H4 (cell line): ENCODE measurements at places on chromosomes 1 and 21. TPM values are rescaled to one million over a fixed set of nuclear protein-coding genes. Genes with fewer than 3 reads are reported as not detected.

- DNase-seq: no peak
Measured at GRCh38 chr1:182685215-182685614, 828 bp upstream of the RGS8 start.

DNA sequence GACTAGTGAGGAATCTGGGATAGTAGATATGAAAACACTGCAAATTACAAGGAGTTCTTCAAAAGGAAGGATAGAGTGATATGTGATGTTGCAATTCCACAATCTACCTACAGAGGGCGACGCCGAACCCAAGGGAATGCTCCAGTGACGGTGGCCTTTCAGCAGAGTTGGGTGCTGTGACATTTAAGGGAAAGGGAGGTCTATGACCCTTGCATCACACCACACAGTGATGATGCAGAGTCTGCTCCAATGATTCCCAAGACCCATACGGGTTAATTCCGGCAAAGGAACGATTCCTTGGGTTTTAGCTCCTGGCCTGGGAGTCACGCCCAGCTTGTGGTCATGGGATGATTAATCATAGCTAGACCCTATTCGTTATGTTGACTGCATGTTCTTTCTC lies 123.0 kb upstream of the IGSF21 start:
- peak; percentile 32 for DNase-seq

DNA sequence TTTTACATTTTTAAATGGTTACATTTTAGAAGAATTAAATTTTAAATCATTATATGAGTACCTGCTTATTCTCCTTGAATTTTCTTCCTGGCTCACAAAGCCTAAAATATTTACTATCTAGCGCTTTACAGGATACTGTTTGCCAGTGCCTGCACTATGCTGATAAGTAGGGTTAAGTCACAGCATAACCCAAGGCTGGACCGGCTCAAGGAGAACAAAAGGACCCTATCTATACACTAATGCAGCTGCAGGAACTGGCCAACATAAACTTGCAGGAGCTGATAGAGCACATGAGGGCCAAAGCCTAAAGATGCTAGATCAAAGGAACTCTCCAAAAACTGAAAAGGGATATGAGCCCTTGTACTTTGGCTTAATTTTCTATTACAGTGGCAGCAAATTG lies 1086.9 kb upstream of the TMPRSS15 start:
- no peak for DNase-seq

GRCh38 chr21:33290441-33290840 lies 24.3 kb downstream of the IL10RB start:
- DNase-seq: no peak

The CFHR2 gene
- not detected in 2 replicates for total RNA-seq

- DNase-seq: no peak
Measured at GRCh38 chr1:201370500-201370899, 7.0 kb downstream of the TNNT2 start.

- no peak for DNase-seq
Measured at GRCh38 chr1:246058466-246058865, 448.6 kb downstream of the SMYD3 start.

- no peak for DNase-seq
Measured at GRCh38 chr1:226761322-226761721, 22.2 kb upstream of the ITPKB start.

The BMP8B gene
- total RNA-seq: 0.08 and 0.19 TPM in 2 replicates

GRCh38 chr1:33902486-33903209 lies 38.8 kb downstream of the HMGB4 start:
- no peak for DNase-seq

The SETSIP gene
- total RNA-seq: not detected in 2 replicates

DNA sequence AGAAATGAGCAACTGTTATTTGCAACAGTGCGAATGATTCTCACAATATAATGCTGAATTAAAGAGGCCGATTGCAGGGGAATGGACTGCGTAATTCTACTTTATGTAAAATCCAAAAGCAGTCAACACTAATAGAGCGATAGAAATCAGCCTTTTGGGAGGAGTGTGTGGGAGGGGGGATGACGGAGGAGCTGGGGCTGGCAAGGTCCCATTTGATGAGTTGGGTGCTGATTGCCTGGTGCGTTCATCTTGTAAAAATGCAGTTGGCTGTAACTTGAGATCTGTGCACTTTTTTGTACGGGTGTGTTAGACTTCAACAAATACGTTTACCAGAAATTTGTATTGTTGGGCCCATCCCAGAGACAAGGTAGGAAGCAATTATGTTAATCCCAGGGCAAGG lies 20.7 kb downstream of the TNFRSF8 start:
- no peak for DNase-seq

DNA sequence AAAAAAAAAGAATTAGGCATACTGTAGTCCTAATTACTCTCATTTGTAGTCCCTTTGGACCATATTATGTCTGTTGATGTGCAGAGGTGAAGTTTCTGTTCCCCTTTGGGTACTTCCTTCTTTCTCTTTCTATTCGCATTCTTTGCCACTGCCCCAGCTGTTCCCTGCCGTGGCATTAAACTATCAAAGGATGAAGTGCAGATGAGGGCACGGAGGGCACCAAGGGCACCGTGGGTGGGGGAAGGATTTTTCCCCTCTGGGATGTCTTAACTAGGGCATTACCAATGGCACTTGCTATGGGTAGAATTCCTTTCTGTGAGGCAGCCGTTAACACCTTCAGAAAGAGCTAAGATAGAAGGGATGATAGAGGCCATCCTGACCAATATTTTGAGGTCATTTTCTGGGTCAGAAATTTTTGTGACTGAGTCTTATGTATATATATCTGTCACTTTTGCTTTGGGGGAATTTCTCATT lies 4.9 kb upstream of the MAPKAPK2 start:
- DNase-seq: no peak

DNA sequence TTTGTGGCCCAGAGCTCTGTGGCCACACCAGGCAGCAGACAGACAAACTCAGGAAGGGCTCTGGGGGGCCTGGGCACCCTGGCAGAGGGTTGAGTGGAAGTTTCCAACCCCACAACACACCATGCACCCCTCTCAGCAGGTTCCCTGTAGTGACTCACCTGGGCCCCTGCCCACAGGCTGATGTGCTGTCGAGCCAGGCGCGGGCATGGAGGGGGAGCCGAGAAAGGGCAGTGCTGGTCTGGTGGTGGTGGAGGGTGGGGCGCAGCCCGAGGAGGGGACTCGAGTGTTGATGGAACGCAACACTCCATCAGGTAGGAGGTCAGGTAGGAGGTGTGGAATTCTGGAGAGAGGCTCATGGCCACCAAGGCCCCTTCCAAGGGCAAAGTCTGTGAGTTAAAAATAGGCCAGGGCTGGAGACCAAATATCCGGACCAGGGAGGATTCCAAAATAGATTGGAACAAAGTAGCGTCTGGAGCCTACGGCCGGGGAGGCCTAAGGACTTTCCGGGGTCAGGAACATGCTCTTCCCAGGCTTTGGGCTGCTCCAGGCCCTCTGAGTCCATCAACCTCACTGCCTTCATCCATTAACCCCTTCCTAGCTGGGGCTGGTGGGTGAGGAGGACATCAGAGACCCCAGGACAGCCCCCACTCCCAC lies 191.5 kb upstream of the AJAP1 start:
- DNase-seq: no peak

- peak; percentile 25 for DNase-seq
Measured at GRCh38 chr1:85374160-85374559, 90.8 kb downstream of the DDAH1 start.

DNA sequence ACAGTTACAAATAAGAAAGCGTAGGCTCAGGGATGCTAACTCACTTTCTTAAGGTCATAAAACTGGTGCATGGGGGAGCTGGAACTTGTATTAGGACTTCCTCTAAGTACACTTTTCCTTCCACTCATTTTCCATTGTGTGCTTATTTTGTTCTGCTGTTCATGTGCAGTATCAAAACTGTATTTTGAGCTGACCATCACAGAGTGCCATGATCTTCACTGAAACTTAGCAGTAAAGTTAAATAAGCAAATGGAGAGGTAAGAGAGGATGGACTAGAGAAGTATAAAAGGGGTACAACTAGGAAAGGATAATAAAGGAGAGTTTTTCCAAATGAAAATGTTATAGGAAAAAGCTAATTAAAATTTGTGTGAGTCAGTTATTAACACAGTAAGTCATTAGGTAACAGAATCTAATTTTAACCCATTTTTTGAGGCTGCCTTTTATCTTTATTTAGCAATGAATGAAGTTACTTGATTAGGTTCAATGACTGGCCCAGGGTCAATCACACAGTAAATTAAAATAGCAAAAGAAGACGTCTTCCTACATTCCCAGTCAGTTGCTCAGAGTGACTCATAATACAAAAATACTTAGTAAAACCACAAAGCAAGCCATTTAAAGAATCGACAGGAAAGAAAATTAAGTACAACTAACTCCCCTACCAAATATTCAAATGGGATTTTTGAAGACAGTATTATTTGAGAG lies 165.8 kb upstream of the C1orf105 start:
- DNase-seq: peak; percentile 77

- peak; percentile 38 for DNase-seq
Measured at GRCh38 chr1:54287801-54288211, 87.8 kb downstream of the MRPL37 start.

DNA sequence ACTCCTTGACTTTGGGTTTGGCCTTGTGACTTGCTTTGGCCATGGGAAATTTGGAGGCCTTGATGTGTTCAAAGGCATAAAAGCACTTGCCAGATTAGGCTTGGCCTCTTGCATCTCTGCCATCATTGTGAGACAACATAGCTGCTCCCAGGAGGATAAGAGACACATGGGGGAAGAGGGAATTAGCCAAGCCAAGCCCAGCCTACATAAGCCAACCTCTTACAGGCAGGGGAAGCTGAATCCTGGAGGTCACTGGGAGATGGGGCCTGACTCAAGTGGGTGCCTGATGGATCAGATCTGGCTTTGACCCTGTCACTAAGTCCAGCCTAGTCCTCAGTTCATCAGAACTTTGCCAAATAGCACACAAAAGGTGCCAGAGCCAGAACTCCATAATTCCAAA lies 37.6 kb upstream of the HMGB4 start:
- DNase-seq: no peak

DNA sequence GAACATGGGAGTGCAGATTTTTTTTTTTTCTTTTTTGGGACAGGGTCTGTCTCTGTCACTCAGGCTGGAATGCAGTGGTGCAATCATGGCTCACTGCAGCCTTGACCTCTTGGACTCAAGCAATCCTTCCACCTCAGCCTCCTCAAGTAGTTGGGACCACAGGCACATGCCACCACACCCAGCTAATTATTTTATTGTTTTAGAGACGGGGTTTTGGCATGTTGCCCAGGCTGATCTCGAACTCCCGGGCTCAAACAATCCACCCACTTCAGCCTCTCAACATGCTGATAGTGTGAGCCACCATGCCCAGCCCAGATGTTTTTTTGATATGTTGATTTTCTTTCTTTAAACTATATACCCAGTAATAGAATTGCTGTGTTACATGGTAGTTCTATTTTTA lies 57.7 kb downstream of the RGSL1 start:
- DNase-seq: no peak

DNA sequence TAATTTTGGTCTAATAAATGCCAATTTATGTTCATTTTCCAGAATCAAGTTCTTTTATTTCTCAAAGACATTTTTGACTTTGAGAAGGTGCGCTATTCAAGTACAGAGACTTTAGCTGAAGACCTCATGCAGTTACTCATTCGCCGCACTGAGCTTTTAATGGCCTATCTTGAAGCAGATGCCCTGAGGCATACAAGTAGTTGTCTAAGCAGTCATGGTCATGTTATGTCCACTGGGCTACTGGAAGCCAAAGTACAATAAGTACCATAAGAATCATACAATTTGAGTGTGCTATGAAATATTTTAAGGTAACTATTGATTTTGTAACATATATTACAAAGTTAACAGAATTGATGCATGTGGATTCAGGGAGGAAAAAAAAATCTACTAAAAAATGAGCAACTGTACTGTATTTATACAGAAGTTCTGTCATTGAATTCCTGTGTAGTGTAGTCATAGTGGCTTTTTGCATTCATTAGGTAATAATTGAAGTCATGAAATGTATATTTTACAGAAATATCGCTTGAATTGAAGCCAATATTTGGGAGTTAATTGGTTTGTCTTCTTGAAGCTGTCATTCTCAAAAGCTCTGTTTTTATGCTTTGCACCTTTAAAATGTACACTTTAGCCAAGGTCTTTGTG lies 13.5 kb upstream of the NEXN start:
- no peak for DNase-seq

- DNase-seq: no peak
Measured at GRCh38 chr1:31891280-31891679, 46.9 kb downstream of the PTP4A2 start.

GRCh38 chr21:28781602-28782276 lies 210.9 kb downstream of the LTN1 start:
- DNase-seq: no peak

The JAM2 gene
- 0.70 and 3.1 TPM in 2 replicates for total RNA-seq
